ENCODE measurements at places on chromosomes 12 and 14.

DNA sequence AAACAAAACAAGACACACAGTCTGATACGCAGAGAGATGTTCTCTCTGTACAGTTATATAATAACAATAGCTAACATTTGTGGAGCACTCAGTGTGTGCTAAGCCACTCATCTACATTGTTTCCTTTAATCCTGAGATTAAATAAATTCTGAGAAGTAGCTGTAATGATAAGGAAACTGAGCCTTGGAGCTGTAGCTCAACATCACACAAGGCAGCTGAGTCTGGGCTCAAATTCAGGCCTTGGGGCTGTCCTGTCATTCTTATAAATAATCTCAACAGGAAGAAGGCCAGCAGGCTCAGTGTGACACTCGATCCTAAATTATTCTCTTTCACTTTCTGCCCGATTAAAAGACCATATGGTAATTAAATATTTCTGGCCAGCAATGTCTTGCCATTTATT is 24.5 kb downstream of the CDKN1B start:
- DNase-seq = no peak

DNA sequence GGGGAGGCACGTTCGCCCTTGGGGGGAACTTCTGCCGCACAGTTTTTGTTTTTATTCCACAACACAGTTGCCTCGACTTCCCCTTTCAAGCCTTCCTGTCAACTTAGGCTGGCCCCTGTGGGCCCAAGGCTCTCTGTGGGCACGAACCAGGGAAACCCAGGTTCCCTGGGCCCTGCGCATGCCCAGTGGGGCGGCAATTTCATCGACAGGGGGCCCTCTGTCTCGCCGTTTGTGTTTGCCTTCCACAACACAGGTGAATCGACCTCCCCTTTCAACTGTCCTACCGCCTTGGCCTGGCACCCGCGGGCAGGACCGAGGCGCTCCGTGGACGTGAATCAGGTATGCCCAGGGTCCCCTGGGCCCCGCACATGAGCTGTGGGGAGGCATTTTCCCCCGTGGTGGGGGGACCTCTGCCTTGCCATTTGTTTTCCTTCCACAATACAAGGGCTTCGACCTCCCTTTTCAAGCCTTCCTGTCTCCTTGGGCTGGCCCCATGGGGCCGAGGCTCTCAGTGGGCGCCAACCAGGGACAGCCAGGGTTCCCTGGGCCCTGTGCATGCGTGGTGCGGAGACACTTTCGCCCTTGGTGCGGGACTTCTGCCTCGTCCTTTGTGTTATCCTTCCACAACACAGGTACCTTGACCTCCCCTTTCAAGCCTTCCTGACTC is 354.0 kb downstream of the ALG10 start:
- DNase-seq = no peak

- DNase-seq = peak; percentile 84
Measured at GRCh38 chr12:102406033-102406584, 74.3 kb downstream of the IGF1 start.

DNA sequence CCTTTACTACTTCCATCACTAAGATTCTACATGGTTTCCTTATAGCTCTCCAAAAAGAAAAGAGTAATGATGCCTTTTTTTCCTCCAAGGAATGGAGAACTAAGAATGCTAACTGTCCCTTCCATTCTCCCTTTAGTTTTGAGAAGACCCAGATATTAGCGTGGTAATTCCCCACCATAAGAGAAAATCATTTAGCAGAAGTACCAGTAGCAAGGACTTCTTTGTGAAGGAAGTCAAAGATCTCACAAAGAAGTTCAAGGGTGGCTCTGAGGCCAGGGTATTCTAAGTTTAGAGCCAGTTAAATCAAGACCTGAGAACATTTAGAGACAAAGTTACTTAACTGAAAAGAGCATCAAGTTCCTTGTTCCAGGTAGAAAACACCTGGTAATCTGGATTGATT is 7.3 kb downstream of the USP15 start:
- DNase-seq = no peak

GRCh38 chr12:3809357-3810015 is 56.6 kb upstream of the CRACR2A start:
- no peak for DNase-seq

GRCh38 chr12:22321018-22321605 is 13.4 kb downstream of the ST8SIA1 start:
- DNase-seq = no peak
